ENCODE measurements at places on chromosomes 3 and 15.

GRCh38 chr3:53733446-53733845 lies 112.8 kb downstream of the CHDH start:
- no peak for DNase-seq

GRCh38 chr3:41715376-41715775 lies 246.5 kb downstream of the ULK4 start:
- DNase-seq = no peak

DNA sequence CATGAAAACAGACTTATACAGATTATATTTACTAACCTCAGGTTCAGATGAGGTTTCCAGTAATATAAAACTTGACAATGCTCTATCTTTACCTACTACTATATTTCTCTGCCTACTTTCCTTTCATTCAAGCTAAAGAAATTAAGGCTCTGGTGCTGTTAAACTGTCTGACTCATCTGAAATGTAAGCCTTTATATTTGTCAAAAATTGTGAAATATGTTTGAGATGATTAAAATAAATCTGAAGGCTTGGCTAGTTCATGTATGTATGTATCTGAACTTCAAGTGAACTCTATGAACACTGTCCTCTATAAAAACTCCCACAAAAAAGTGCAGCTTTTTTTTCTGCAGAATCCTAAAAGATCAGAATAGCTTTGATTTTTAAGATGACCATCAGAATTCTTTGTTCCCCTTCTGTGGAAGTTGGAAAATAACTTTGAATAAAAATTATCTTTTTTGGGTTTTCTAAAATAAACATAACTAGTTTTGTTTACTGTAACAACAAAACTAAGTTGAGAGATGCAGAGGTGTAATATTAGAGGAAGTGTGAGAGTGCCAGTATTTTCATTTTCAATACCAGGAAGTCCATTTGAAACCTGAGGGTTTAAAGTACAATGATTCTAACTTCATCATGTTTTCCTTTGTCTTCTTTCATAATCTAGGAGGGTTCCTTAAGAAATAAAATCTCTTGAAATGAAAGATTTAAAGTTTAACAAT lies 42.2 kb downstream of the ILDR1 start:
- DNase-seq = no peak

DNA sequence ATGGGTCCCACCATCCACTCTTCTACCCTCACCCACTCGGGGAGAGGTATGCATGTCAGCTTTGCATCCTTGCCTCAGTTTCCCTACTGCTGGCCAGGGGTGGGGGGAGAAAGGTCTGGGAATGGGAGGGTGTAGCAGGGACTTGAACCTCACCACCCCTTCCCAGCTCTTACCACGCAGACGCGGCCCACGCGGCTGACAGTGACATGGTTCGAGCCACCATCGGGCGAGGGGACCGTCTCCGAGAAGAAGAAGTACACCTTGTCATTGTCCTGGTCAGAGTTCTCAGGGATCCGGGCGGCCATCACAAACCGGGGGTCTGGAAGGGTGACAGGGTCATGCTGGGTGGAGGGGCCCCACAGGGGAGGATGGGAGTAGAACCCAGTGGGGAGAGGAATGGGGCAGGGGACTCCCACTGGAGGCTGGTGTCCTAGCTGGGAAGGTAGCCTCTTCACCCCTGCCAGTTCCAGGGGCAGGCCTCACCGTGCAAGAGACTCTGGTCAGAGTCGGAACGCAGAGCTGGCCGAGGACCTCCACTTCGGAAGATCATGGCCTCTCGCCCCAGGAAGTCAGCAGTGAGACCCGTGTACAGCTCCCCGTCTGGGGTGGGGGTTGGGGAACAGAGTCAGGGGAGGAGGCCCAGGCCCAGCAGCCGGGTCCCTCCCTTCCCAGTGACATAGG lies 3.7 kb downstream of the SEMA3G start:
- no peak for DNase-seq

DNA sequence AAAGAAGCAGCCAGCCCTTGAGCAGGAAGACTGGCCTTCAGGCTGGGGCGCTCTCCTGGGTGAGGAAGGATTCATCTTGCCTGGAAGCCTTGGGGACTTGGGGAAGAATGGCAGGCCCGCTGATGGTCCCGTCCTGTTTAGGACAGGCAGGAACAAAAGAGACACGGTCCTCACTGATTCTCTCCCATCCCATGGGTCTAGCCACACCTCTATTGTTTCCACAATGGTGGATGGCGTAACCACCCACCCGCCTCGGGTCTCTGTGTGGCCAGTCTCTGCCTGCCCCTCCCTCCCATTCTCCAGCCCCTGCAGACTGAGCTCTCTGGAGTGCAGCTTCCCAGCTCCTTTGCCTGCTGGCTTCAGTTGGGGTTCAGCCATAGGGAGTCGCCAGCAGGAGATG lies 284.3 kb downstream of the UACA start:
- DNase-seq = no peak

GRCh38 chr3:24385012-24385615 lies 109.5 kb downstream of the THRB start:
- no peak for DNase-seq

DNA sequence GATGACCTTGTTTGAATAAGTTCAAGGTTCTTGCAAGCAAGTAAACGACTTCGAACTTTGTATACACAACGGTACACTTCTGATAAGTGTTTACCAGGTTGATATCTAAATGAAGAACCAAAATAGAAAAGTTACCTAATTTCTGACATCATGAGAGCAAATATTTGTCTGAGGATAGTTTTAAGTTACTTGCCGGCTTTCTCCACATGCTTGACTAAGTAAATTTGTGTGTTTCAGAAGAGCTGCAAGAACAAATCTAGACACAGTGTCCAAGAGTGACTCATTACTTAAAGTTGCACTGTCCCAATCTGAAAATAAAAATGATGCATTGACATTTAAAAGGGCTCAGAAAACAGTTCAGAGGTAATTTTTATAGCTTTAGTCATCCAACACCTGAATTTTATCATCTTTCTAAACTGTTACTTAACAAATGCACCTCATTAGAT lies 115.1 kb downstream of the HERC1 start:
- DNase-seq = no peak
